H4 (cell line): ENCODE measurements at places on chromosomes 4 and X. TPM values are rescaled to one million over a fixed set of nuclear protein-coding genes. Genes with fewer than 3 reads are reported as not detected.

- no peak for DNase-seq
These were observed 111.7 kb downstream of the SYNPO2 start for GRCh38 chr4:119000400-119000799.

DNA sequence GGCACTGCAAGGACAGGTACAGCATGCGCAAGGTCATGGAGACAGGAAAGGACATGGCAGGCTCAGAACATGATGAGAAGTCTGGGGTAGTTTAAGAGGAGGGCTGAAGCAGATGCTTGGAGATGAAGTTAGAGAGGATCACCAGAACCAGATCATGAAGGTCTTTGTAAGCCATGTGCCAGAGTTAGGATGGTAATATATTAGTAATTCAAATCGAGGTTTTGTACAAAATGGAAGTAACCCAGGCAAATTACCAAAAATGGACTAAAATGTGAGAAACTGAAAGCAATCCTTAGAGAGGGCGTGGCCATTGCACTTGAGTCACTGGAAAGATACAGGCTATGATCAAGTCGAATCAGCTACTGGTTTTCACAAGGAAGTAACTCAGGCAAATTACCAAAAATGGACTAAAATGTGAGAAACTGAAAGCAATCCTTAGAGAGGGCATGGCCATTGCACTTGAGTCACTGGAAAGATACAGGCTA is 13.5 kb downstream of the RXFP1 start:
- peak; percentile 78 for DNase-seq

Gene PFKFB1
- not detected in 2 replicates for total RNA-seq

- DNase-seq, result no peak
These were observed 15.2 kb downstream of the CAPN6 start for GRCh38 chrX:111254896-111255693.

Gene SLC38A5
- 0.04 TPM in 1 of 2 replicates, not detected in the other for total RNA-seq
